NCI-H524 treated with DMSO at 0.1 percent for 48 hours (cell line): ENCODE measurements at places on chromosomes 2 and 18.

DNA sequence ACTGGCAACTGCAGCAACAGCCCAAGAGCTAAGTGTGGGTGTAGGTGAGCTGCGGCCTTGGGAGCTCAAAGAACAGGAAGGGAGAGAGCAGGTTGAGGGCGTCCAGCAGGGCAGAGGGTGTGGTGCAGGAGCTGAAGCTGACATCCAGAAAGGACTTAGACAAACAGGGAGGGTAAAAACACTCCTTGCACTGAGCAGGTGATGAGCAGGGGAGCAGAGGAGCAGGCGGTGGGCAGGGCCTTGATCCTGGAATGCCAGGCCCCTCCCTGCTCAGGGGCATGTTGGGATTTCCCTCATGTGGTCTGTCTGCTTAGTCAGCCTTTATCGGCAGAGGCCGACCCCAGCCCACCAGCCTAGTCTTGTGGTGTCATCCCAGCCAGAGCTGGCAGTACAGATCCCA, 63.6 kb downstream of the VSNL1 start:
- no peak for DNase-seq

DNA sequence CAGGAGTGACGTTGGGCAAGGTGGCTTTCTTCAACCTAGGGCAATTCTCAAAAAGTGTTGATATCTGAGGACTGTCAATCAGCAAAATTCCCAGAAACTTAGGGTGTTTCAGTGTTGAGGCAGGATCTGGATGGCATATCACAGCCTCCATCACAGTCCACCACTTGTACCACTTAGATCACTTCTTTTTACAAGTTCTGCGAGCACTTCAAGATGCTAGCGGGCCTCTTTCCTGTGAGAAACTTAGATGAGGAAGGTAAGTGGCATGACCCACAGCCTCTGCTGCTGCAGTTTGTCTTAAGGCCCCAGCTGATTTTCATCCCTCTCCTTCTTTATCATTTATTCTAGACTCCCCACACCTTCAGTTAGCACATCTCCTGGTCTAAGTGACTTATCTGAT, 295.4 kb upstream of the ZNF521 start:
- no peak for DNase-seq

DNA sequence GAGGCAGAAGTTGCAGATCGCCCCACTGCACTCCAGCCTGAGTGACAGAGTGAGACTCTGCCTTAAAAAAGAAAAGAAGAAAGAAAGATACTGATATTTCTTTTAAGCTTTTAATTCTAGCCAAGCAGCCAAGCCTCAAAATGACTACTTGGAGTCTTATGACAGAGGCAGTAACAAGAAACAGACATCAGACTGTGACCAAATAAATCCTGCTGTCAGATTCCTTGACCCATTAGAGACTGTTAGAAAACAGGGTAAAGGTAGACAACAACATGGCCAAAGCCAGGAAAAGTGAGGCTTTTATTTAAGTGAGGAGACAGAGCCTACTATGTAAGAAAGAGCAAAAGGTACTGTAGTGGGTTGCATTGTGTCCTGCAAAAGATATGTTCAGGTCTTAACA, 83.4 kb upstream of the NARS1 start:
- no peak for DNase-seq

- DNase-seq, result no peak
Measured at GRCh38 chr2:196160946-196161345, 10.4 kb downstream of the STK17B start.

GRCh38 chr2:230879271-230879882, 14.6 kb downstream of the ITM2C start:
- DNase-seq, result no peak
